ENCODE measurements at places on chromosomes 6 and 20.

GRCh38 chr20:49821870-49822331 is 9.3 kb downstream of the SLC9A8 start:
- no peak for DNase-seq

GRCh38 chr6:107491138-107491609 is 1.3 kb downstream of the SOBP start:
- DNase-seq = no peak

- no peak for DNase-seq
These were observed 218.1 kb downstream of the LRFN2 start for GRCh38 chr6:40369042-40369441.

GRCh38 chr6:124536157-124536841 is 425.9 kb upstream of the RNF217 start:
- no peak for DNase-seq

- no peak for DNase-seq
These were observed 255.7 kb upstream of the THEMIS start for GRCh38 chr6:128156321-128157111.

- DNase-seq = no peak
These were observed 166.6 kb upstream of the MARCKS start for GRCh38 chr6:113690281-113691259.

DNA sequence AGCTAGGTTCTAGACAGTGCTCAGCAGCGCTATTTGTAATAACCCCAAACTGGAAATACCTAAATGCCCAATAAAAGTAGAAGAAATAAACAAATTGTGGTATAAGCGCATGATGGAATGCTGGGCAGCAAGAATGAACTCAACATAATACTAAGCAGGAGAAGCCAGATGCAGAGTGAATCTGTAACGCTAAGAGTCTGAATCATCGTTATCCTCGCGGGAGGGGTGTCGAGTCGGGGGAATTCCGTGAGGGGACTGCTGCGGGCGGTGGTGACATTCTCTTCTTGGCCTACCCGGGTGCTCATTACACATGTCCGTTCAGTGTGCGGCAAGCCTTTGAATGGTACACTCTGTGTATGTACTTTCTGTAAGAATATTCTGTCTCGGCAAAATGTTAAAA is 83.7 kb downstream of the SULF2 start:
- no peak for DNase-seq

GRCh38 chr6:36032261-36032660 is 4.7 kb downstream of the MAPK14 start:
- DNase-seq = no peak

GRCh38 chr6:169864148-169865020 is 113.0 kb downstream of the ERMARD start:
- no peak for DNase-seq

DNA sequence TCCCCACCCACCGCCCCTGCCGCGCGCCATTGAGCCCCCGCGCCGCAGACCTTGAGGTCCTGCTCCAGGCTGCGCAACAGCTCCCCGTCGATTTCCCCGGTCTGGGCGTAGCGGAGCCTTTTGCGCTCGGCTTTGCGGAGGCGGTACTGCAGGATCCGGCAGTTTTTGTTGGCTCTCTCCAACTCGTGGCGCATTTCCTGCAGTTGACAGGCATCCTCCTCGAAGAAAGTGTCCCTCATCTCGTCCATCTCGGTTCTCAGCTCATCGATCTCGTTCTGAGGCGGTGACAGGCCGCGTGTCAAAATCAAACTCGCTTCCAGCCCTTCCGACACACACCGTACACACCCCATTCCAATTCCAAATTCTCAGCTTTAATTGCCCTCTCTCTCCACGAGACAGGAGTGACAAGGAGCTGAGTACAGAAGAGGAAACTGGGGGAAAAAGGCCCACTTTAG is 4.3 kb downstream of the MTCL3 start:
- no peak for DNase-seq

GRCh38 chr20:10634683-10635411 is 39.0 kb downstream of the JAG1 start:
- no peak for DNase-seq

GRCh38 chr6:3328145-3328544 is 69.4 kb downstream of the PSMG4 start:
- DNase-seq = no peak

- DNase-seq = no peak
These were observed 82.4 kb upstream of the SMLR1 start for GRCh38 chr6:130744576-130745366.

GRCh38 chr6:22972771-22973170 is 403.4 kb downstream of the HDGFL1 start:
- DNase-seq = no peak

DNA sequence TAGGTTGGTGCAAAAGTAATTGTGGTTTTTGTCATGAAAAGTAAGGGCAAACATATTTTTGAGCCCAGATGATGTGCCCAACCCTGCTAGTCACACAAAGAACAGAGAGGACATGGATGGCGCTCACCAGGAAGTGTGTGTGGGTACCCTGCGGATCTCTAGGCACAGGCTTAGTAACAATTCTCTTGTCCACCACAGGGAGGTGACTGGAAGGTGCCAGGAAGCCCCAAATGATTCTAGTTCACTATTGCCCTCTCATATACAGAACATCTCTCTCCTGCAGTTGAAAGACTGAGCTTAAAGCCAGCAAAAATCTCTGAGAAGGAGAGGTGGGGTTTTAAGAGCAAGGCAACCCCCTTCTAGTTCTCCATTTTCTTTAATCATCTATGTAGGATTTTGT is 272.1 kb upstream of the TAB2 start:
- no peak for DNase-seq

- DNase-seq = no peak
These were observed 212.3 kb downstream of the TFAP2A start for GRCh38 chr6:10202581-10202980.

GRCh38 chr6:37520926-37521325 is 21.2 kb upstream of the CCDC167 start:
- DNase-seq = no peak

Measured in D721Med (cell line).